ENCODE measurements at places on chromosomes 4 and X. TPM values are rescaled to one million over a fixed set of nuclear protein-coding genes. Genes with fewer than 3 reads are reported as not detected.

FAM184B gene
- total RNA-seq = not detected

DCLK2 gene
- total RNA-seq = not detected

BMX gene
- not detected for total RNA-seq

SLC16A2 gene
- 0.16 TPM for total RNA-seq

DRP2 gene
- total RNA-seq = not detected

DNA sequence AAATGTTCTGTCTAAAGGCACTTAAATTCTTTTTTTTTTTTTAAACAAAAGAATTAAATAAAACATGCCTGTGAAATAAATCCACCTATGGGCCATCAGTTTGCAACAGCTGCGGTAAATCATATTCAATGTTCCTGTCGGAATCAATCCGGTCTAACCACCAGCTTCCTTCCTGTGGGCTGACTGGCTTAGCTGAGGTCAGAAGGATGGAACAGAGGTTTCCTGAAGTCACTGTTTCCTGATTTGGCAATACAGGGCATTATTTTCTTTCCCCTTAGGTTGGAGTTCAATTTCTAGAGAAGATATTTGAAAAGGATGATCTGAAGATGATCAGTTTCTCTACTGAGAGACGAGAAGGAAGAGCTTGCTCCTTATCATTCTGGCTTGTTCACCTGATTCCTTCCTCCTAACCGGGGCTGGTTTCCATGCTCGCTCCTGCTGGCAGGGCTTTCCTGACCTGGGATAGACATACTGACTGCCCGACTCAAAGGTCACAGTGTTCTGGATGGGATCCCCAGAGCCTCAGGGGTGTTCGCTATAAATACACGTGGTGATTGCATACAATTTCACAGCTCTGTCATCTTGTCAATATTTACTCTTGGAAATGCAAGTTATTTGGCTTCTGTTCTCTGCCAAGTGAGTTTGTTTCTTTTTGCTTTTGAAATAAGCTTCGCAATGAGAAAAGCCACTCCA lies 21.7 kb downstream of the PDLIM3 start:
- H3K27ac ChIP-seq = no peak overlapping the region
- H3K27me3 ChIP-seq = peaks cover 31% of the 10 kb centered on the region
- DNase-seq = no peak

DNA sequence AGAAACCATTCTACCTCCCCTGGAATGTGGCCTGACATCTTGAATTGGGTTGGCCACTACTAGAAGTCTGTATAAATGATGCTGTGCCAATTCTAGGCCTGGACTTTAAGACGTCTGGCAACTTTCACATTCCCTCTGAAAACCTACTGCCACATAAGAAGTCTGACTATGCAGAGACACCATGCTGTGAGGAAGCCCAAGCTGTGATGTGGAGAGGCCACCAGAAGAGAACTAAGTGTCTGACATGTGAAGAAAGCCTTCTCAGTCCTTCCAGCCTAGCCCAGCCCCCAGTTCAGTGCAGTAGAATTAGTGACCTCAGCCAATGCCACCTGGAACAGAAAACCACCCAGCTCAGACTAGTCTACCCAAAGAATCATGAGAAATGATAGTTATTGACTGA lies 24.2 kb upstream of the FAM9C start:
- H3K36me3 ChIP-seq = no peaks in the 10 kb centered on the region
- H3K4me1 ChIP-seq = peaks cover 26% of the 10 kb centered on the region
- H3K27ac ChIP-seq = no peak overlapping the region

GRCh38 chr4:99610605-99611175 lies 36.1 kb downstream of the MTTP start:
- peaks cover 4% of the 10 kb centered on the region for H3K27me3 ChIP-seq
- no peaks in the 10 kb centered on the region for H3K4me1 ChIP-seq
- no peak overlapping the region for H3K27ac ChIP-seq
- H3K4me3 ChIP-seq = no peak overlapping the region
- H3K36me3 ChIP-seq = no peaks in the 10 kb centered on the region
- no peak for DNase-seq

GRCh38 chr4:66565801-66566200 lies 895.5 kb upstream of the EPHA5 start:
- no peak overlapping the region for H3K27ac ChIP-seq
- no peak for DNase-seq
- no peak overlapping the region for H3K4me3 ChIP-seq
- H3K36me3 ChIP-seq = no peaks in the 10 kb centered on the region
- no peaks in the 10 kb centered on the region for H3K27me3 ChIP-seq
- no peaks in the 10 kb centered on the region for H3K4me1 ChIP-seq

DNA sequence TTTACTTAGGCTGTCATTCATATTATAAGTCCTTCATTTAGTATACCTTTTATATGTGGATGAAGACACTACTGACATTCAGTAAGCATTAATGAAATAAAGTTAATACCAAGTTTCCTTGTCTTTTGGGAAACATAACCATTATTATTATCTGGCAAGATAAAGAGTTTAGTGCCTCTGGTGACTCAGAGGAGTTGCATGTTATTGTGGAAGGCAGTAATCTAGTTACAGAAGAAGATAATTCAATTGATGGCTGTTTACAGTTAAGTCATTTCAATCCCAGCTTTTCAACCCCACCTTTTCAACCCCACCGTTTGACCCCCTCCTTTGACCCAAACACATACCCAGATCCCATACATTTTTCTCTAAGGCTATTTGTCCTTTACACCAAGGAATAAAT lies 143.8 kb downstream of the FANCB start:
- no peak overlapping the region for H3K4me3 ChIP-seq
- no peak overlapping the region for H3K27ac ChIP-seq
- H3K27me3 ChIP-seq = no peaks in the 10 kb centered on the region
- H3K4me1 ChIP-seq = no peaks in the 10 kb centered on the region
- DNase-seq = no peak

Measured in CD4-positive, alpha-beta T cell (primary cell).